ENCODE measurements at places on chromosomes 13 and 19.

DNA sequence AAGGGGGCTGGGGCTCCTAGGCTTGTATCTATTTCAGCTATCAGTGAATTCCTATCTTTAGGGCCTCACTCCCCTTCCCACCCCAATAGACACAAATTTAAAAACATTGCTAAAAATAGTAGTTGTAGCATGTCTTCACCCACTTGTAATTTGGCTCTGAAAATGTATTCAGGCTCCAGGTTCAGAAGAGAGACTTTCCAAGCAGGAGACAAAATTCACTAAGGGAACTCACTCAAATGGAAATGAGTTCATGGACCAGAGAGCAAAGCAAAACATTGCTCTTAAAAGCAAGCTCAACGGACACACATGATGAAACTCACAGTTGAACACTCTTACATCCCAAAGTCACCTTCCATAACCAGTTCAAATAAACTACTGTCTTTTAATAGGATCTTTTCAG lies 36.8 kb downstream of the PHF11 start:
- no peak for DNase-seq

GRCh38 chr19:1282588-1283206 lies 3.0 kb upstream of the EFNA2 start:
- DNase-seq = no peak

GRCh38 chr19:13055213-13056051 lies 47.2 kb downstream of the LYL1 start:
- DNase-seq = peak; percentile 87

GRCh38 chr13:82658811-82659210 lies 1223.5 kb downstream of the SLITRK1 start:
- DNase-seq = no peak

GRCh38 chr19:29873024-29873800 lies 61.4 kb downstream of the CCNE1 start:
- no peak for DNase-seq

GRCh38 chr13:43206838-43207237 lies 183.5 kb downstream of the DNAJC15 start:
- DNase-seq = no peak

- DNase-seq = no peak
Observed at GRCh38 chr13:112974671-112975070, 5.7 kb downstream of the MCF2L start.

GRCh38 chr19:34323433-34324204 lies 41.4 kb upstream of the GPI start:
- DNase-seq = no peak

- no peak for DNase-seq
Observed at GRCh38 chr19:38294090-38294489, 10.0 kb upstream of the C19orf33 start.

GRCh38 chr19:49585023-49585422 lies 3.9 kb downstream of the PRRG2 start:
- no peak for DNase-seq

Measured in AG09309 (cell line).